ENCODE measurements at places on chromosomes 11 and 22. TPM values are rescaled to one million over a fixed set of nuclear protein-coding genes. Genes with fewer than 3 reads are reported as not detected.

DNA sequence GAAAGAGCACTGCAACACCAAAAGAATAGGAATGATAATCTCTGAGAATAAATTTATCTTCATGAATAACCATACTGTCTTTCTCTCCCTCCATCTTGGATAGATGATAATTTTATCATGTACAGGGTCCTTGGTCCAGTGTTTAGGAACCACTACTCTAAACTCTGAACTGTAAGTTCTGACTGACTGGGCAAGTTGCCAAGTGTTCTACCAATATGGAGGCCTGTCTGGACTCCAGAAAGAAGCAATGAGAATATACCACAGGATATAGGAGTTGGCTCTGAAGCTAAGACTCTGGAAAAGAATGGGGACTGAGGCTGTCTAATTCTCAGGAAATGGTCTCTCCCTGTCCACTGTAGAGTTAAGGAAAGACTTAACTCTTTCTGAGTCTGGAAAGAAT is 1.5 kb downstream of the FHIP1B start:
- DNase-seq, result no peak

DNA sequence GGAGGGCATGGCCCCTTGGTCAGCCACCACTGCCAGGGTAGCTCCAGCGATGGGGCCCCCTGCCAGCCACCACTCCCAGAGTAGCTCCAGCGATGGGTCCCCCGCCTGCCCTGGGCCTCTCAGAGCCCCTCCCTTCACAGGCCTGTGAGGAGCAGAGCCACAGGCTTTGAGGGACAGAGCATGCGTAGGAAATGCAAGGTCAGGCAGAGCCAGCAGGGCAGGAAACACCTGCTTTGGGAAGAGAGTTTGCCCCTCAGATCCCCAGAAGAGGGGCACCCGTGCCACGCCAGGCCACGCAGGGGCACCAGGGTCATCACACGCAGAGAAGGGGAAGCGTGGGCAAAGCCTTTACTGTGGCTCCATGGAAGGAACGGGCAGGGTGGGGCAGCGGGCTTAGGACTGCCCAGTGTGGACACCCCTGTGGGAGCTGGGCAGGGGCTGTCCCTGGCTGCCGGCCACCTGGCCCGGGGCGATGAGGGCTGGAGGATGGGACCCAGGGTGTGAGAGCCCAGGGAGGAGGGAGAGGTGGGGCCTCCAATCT is 477.8 kb downstream of the BRD1 start:
- no peak for DNase-seq

- DNase-seq, result no peak
These were observed 10.2 kb downstream of the RAB38 start for GRCh38 chr11:88164806-88165585.

DNA sequence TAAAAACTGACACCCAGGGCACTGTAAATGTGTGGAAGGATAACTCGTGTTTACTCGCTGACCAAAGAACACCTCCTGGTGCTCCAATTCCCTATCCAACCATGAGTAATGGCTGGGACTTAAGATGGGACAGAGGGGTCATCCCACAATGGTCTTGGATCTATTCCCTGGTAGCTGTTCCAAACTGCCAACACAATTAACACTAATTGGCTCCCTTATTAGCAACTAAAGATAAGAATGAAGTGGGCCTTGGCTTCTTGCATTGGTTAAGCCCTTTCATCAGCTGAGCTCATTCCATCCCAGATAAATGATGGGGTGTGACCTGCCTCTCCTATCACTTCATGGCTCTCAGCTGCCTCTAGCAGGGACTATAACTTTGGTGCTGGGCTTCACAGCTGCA is 1.5 kb upstream of the SIK3 start:
- no peak for DNase-seq

DNA sequence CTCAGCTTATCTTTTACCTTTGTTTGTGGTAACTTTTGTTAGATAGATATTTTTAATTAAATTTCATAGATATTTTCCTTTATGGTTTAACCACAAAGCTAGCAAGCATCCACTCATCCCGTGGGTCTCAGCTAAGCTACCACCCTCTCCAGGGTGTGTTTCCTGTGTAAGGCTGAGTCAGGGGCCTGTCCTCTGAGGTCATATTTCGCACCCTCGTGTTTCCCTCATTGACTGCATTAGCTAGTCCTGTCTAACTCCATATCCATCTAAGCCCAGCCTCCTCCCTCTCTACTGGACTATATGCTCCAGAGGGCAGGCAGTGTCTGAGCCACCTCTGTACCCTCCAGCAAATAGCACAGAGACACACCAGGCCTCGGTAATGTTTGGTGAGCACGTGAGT is 16.7 kb downstream of the XRRA1 start:
- no peak for DNase-seq

DDTL gene
- 7.5 TPM for polyA plus RNA-seq

TMPRSS13 gene
- 0.78 TPM for polyA plus RNA-seq

CLDN5 gene
- 30.8 TPM for polyA plus RNA-seq

All from left renal cortex interstitium (tissue), 4 donors.